ENCODE measurements at places on chromosomes 4 and X.

DNA sequence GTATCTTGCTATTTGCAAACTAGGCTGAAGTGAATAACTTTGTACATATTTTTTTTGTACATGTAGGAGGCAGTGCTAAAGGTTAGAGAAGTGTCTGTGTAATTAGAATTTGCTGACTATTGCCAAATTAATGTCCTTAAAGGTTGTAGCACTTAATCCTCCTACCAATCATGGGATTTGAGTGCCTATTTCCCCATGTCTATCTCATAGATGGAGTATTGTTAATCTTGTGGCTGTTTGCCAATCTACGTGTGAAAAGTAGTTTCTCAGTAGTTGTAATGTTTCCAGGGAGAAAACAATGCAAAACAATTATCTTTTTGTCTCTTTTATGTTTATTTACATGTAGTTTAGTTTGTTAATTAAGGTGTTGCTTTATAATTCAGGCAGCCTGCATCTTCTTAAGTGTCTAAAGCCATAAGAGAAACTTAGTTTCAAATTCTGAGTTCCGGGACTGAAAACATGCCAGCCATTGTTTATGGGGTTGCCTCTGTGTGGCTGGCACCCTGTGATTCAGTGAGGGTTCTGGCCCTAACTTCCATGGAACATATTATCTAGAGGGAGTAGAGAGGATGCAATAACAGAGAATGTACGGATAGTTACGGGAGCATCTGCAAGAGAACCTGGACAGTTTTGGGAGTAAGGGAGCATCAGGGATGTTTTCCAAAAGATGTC, 142.4 kb downstream of the KLHL8 start:
- no peak for DNase-seq

GRCh38 chr4:1503583-1504471, 97.6 kb upstream of the NKX1-1 start:
- DNase-seq: no peak

DNA sequence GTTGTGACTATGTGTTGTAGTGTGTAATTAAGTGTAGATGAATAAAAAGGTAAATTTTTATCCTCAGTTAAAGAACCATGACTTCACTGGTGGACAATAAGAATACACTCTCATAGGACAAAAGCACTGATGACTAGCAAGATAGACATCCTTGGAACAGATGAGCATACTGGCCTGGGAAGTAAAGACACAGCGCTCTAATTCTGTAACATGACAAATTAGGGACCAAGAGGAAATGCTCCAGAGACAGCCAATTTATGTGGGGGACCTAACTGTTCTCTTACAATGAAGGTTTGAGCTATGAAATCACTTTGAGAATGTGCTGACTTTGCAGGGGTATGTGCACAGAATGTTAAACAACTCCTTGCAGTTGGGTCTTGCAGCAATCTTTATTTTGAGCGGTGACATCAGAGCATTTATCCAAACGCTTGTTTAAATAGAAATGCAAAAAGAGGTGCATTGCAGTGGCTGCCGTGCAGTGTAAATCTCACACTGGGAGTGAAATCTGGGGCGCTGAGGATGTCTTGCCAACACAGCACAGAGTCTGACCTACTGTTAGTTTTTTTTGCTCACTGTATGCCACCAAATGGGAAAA, 109.3 kb downstream of the MAGEC2 start:
- DNase-seq: no peak

GRCh38 chr4:26067035-26067434, 153.0 kb downstream of the SMIM20 start:
- DNase-seq: no peak

DNA sequence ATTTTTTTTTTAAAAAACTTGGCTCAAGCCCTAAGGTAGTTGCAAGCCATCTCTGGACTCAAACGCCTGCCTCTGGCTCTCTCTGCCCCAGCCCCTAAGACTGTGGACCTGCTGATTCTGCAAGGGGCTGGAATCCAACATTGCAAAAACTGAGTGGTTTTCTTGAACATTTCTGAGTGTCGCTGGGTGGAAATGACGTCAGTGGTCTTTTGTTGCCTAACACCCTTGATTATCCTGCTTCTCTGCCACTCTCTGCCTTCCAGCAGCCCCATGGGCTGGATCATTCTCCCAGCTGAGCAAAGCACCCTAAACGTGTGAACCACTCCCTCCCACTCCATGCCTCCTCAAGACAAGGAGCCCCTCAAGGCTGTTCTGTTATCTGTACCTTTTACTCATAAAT, 16.6 kb downstream of the BST1 start:
- no peak for DNase-seq

- no peak for DNase-seq
These were observed 28.0 kb downstream of the CCNG2 start for GRCh38 chr4:77184974-77185373.

- DNase-seq: no peak
These were observed 18.3 kb downstream of the CNGA2 start for GRCh38 chrX:151752847-151753246.
